Osteoblast (primary cell): ENCODE measurements at places on chromosomes 5 and 9. TPM values are rescaled to one million over a fixed set of nuclear protein-coding genes. Genes with fewer than 3 reads are reported as not detected.

GRCh38 chr9:118635416-118635815 is 733.8 kb downstream of the BRINP1 start:
- DNase-seq, result no peak

DNA sequence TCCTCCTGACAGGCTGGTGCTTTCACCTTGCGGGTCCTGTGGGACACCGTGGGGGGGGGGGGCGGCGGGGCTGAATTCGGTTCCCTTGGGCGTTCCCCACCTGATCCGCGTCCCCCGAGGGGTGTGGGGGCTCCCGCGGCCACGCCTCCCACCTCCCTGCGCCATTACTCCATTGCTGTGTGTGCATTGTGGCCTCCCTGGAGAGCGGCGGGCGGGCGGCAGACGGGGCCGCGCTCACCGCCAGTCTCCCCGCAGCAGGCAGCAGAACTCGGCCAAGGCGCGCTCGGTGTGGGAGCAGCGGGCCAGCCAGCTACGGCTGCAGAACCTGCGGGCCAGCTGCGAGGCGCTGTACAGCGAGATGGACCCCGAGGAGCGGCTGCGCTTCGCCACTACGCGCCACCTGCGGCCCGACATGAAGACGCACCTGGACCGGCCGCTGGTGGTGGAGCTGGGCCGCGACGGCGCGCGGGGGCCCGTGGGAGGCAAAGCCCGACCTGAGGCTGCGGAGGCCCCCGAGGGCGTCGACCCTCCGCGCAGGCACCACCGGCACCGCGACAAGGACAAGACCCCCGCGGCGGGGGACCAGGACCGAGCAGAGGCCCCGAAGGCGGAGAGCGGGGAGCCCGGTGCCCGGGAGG is 145.3 kb downstream of the CACNA1B start:
- no peak for DNase-seq

DNA sequence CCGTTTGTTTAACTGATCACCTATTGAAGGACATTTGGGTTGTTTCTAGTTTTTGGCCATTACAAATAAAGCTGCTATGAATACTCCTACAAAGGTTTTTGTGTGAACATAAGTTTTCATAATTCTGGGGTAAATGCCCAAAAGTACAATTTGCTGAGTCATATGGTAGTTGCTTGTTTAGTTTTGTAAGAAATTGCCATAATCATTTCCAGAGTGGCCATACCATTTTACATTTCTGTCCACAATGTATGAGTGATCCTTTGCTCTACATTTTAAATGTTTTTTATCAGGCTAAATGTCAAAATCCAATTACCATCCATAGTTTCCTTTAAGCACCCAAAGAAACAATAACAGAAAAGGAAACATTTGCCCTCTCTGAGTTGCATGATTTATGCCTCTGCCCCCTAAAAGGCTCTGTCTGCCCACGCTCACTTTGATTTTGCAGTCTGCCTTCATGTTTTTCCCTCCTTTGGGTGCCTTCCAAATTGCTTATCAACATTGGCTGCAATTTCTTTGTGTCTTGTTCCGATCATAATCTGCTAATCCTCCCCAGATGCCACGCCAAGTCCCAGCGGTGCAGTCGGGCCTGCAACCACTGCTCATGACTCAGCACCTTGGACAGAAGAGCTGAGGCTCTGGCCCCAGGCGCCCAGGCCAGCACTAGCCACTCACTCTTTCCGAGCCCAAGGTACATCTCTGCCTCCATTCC is 339.2 kb downstream of the PIK3R1 start:
- peak; percentile 37 for DNase-seq

DNA sequence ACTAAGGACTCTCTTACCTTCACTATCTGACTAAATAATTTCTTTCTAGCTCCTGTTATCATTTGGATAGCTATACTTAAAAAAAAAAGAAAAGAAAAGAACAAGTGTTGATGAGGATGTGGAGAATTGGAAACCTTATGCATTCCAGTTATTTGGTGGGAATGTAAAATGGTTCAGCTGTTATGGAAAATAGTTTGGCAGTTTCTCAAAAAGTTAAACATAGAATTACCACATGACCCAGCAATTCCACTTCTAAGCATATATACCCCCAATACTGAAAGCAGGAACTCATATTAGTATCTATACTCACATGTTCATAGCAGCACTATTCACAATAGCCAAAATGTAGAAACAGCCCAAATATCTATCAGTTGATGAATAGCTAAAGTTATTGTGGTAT is 61.1 kb downstream of the GNA14 start:
- DNase-seq, result no peak

- no peak for DNase-seq
Observed at GRCh38 chr9:101574731-101575333, 19.9 kb downstream of the PPP3R2 start.

GRCh38 chr5:170305646-170306025 is 8.1 kb upstream of the LCP2 start:
- peak; percentile 72 for DNase-seq

GRCh38 chr5:54249210-54250028 is 61.0 kb downstream of the ARL15 start:
- peak; percentile 59 for DNase-seq

DNA sequence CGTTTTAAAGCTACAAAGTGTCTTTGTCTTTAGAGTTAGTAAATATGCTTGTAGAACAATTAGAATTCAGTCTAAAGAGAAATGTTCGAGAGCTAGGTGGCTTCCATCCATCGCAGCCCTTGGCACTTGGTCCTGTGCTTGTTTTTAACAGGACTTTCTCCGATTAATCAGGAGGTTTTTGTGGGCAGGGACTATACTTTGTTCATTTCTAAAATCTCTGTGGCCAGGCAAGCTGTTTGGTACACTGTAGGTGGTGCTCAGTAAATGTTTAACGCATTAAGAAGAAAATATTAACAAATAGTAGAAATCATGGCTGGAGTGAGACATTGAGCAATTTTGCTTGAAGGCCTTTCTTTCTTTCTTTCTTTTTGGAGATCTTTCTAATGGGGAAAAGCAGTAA is 20.8 kb downstream of the AGXT2 start:
- DNase-seq, result no peak

GRCh38 chr9:32877103-32877502 is 93.8 kb downstream of the TMEM215 start:
- DNase-seq, result no peak

- DNase-seq, result peak; percentile 96
Observed at GRCh38 chr9:112061152-112061740, 113.9 kb downstream of the SUSD1 start.

Gene SLC25A2
- 0.36 and 0.59 TPM in 2 replicates for total RNA-seq

Gene IL9
- total RNA-seq, result not detected in 2 replicates

Gene PCDHGA10
- total RNA-seq, result 23.2 and 24.8 TPM in 2 replicates

Gene SCGB3A2
- not detected in 2 replicates for total RNA-seq

Gene UBAC1
- 29.0 and 32.1 TPM in 2 replicates for total RNA-seq

Gene FBP2
- not detected in 2 replicates for total RNA-seq

Gene UBE2R2
- total RNA-seq, result 21.4 and 22.4 TPM in 2 replicates
